ENCODE measurements at places on chromosomes 5 and 9.

DNA sequence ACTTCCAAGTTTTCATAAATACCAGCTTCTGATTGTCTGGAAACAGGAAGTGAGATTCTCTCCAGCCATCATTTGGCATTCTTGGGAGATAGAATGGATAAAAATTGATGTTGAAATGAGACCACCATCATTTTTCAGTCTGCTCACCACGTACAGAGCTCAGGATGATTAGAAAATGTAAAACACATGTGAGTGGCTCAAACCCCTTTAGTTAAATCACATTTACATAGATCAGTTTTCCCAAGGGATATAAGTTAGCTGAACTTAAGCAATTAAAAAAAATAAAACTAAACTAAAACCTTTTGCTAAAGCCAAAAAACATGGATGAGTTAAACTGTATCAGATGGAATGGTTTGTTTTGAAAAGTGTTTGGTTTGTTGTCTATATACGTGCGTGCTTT lies 37.1 kb upstream of the GDNF start:
- DNase-seq, result no peak

- no peak for DNase-seq
Observed at GRCh38 chr5:129977810-129978209, 73.5 kb downstream of the CHSY3 start.

DNA sequence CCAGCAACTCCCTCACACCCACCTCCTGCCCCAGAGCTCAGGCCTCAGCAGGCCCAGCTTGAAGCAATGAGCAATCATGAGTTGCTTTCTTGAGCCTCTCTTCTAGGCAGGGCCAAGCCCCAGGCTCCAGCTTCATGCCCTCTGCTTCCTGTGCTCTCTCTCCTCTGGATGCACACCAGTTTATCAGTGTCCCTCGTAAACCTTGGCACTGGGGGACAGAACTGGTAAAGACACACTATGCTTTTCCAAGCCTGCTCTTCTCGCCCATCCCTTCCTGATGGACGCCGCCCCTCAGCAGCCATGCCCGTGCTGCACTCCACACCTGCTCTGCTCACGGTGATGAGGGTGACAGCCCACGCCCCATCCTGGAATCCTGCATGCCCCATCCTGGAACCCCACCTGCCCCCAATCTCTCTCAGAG lies 49.4 kb upstream of the ORM1 start:
- no peak for DNase-seq

GRCh38 chr5:150138551-150139265 lies 16.9 kb downstream of the PDGFRB start:
- DNase-seq, result no peak

GRCh38 chr5:123084730-123085605 lies 4.1 kb upstream of the PRDM6 start:
- DNase-seq, result no peak

DNA sequence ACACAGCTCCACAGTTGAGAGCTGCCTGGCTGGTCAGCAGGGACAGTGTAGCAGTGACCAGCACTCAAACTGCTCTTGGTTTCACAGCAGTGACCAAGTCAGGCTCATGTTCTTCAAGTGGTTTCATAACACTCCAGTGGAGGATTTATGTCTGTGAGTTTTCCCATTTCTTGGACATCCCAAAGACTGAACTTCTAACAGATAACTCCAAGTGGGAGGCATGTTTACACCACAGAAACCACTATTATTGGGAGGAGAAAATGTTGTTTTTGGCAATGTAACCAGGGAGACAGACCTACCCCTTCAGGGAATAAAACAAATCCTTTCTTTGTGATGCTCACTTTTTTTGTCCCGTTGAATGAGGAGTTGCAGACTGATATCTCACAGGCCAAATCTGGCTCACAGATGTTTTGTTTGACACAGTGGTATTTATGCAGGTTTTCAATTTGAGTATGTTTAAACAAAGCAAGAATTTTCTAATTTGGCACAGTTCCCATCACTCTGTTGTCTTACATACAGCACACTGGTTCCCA lies 141.5 kb downstream of the RMI1 start:
- no peak for DNase-seq

DNA sequence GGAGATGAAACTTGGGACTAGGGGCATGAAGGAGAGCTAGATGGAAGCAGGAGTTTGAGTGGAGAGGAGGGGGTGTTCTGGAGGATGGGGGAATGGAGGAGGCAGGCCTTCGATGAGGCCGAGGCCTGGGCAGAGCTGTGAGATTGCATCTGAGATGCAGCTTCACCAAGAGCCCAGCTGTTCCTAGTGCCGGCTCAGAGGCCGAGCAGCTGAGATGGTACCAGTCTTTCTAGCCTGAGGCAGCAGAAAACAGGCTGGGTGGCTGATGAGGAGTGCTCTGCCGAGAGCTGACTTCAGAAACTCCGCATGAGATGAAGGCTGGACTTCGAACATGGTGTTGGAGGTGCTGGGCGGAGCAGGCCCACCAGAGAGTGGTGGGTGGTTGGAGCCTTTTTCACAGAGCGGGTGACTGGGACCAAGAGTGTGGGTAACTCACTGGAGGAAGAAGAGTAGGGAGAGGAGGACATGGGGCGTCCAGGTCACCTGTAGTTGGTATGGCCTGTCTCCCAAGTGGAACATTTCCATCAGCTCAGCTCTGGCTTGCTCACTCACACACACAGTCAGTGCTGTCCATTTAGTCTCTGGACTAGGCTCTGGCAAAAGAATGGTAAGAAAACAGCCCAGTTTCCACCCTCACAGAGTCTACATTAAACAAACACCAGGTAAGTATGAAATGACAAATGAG lies 54.7 kb downstream of the TMOD1 start:
- DNase-seq, result no peak

- DNase-seq, result no peak
Observed at GRCh38 chr5:179008667-179009066, 13.5 kb upstream of the GRM6 start.

DNA sequence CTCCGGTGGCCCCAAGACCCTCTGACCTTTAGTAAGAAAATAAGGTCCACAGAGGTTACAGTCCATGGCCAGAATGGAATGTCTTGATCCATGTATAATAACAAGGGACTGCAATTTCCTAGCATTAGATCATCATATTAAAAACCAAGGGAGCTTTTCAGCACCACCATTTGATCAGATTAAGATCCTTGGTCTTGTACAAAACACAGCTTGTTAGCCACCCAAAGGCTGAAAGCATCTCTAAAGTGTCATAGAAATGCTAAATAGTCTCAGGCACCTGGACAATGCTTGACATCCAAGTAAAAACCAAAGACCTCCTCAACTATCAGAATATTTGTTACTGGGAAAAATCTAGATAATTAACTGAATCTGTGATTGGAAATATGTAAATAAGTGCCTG lies 50.3 kb upstream of the VPS13A start:
- DNase-seq, result no peak
